GM23338 (cell line): ENCODE measurements at places on chromosomes 7 and 10. TPM values are rescaled to one million over a fixed set of nuclear protein-coding genes. Genes with fewer than 3 reads are reported as not detected.

The AGBL3 gene
- total RNA-seq: 3.2 and 4.5 TPM in 2 replicates

The POLR3A gene
- 35.5 and 37.2 TPM in 2 replicates for total RNA-seq

The SPDYE2B gene
- total RNA-seq: not detected in 2 replicates

The SLC13A1 gene
- not detected in 2 replicates for total RNA-seq

The SLC39A12 gene
- not detected in 2 replicates for total RNA-seq

The GATA3 gene
- not detected in 2 replicates for total RNA-seq

The TFEC gene
- 0.04 TPM in 1 of 2 replicates, not detected in the other for total RNA-seq

The TACC2 gene
- total RNA-seq: 24.2 and 35.9 TPM in 2 replicates

The STK32C gene
- total RNA-seq: 8.0 and 10.2 TPM in 2 replicates

The TWIST1 gene
- 0.12 and 0.24 TPM in 2 replicates for total RNA-seq

The ACHE gene
- total RNA-seq: 1.5 and 3.7 TPM in 2 replicates

The C10orf53 gene
- not detected in 2 replicates for total RNA-seq

The COL28A1 gene
- 0.27 and 0.31 TPM in 2 replicates for total RNA-seq

The FAM131B gene
- total RNA-seq: 28.8 and 30.2 TPM in 2 replicates

GRCh38 chr10:118908557-118909256 is 120.8 kb upstream of the NANOS1 start:
- no peak for DNase-seq
- H3K27ac ChIP-seq: no peak overlapping the region
- no peaks in the 10 kb centered on the region for H3K36me3 ChIP-seq
- H3K4me1 ChIP-seq: no peaks in the 10 kb centered on the region
- H3K27me3 ChIP-seq: no peaks in the 10 kb centered on the region

DNA sequence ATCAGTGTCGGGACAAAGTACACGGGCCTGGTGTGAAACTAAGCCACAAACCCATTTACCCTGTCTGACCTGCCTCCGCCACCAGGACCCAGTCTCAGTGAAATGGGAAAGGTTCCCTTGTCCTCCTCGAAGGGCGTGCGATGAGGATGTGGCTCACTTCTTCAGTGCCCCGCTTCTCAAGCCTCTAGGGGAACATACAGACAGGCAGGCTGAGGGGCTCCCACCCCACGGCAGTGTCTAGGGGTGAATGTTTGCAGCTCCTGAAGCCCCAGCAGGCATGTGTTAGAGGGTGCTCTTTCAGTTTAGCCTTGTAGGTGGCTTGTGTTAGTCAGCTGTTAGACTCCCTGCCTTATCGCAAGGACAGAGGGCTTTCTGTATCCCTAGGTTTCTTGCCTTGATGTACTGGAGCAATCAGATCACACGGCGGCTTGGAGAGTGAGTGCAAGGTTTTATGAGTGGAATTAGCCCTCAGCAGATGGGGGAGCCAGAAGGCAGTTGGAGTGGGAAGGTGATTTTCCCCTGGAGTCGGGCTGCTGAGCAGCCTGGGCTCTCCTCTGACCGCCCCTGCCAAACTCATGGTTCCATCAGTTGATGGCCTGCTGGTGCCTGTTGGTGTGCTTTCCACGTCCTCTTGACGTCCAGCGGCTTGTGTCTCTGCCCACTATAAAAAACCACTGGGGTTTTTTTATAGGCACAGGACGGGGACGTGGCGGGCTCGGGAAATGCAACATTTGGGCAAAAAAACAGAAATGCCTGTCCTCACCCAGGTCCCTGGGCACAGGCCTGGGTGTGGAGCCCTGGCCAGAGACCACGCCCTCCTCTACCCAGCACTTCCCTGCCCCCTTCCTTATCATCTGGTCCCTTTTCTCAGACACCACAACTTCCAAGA is 759 bp downstream of the NUDT1 start:
- peak overlapping the region; percentile 5; the same call in 1 of the 2 replicates for H3K27ac ChIP-seq
- H3K27me3 ChIP-seq: no peaks in the 10 kb centered on the region
- peak overlapping the region; percentile 94 for H3K4me3 ChIP-seq
- peaks cover 16% of the 10 kb centered on the region for H3K4me1 ChIP-seq
- H3K36me3 ChIP-seq: peaks cover 8% of the 10 kb centered on the region

- H3K4me1 ChIP-seq: no peaks in the 10 kb centered on the region
- no peak overlapping the region for H3K4me3 ChIP-seq
- no peaks in the 10 kb centered on the region for H3K36me3 ChIP-seq
- no peaks in the 10 kb centered on the region for H3K27me3 ChIP-seq
Measured at GRCh38 chr10:108421266-108421665, 1256.8 kb upstream of the SORCS1 start.

DNA sequence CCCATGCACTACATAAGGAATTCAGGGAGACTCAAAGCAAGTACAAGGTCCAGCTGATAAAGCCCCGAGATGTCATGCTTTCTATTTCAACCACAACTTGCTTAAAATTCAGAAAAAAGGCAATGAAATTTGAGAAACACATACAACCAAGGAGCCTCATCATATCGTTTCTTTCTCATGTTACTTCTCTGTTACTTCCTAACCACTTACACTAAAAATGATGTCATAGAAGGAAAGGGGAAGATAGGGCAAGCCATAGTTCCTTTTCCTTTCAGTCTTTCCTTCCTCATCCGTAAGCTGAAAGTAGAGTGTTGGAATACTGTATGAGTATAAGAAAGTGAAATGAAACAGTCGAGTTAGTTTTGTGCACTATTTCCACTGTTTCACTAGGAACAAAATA is 27.9 kb upstream of the CDK14 start:
- H3K4me3 ChIP-seq: no peak overlapping the region
- H3K27ac ChIP-seq: no peak overlapping the region
- H3K27me3 ChIP-seq: no peaks in the 10 kb centered on the region
- H3K4me1 ChIP-seq: no peaks in the 10 kb centered on the region
- DNase-seq: no peak
- no peaks in the 10 kb centered on the region for H3K36me3 ChIP-seq

DNA sequence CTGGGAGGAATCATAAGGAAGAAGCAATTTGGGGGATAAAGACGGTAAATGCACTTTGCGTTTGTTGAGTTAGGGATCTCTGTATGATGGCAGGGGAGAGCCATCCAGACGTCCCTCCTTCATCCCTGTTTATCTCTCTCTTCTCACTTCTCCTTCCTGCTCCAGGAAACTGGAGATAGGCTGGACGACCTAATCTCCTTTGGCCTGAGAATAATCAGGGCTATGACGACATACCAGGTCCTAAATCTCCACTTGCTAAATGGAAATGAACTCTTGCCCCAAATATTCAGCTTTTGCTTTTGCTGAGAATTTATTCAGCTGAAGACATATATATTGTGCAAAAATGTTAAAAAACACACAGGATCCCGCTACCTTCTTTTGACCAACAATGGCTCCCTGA is 182.9 kb upstream of the INHBA start:
- no peaks in the 10 kb centered on the region for H3K27me3 ChIP-seq
- no peak overlapping the region for H3K4me3 ChIP-seq
- no peak for DNase-seq
- H3K36me3 ChIP-seq: no peaks in the 10 kb centered on the region; the same call in 1 of the 2 replicates
- no peaks in the 10 kb centered on the region for H3K4me1 ChIP-seq

DNA sequence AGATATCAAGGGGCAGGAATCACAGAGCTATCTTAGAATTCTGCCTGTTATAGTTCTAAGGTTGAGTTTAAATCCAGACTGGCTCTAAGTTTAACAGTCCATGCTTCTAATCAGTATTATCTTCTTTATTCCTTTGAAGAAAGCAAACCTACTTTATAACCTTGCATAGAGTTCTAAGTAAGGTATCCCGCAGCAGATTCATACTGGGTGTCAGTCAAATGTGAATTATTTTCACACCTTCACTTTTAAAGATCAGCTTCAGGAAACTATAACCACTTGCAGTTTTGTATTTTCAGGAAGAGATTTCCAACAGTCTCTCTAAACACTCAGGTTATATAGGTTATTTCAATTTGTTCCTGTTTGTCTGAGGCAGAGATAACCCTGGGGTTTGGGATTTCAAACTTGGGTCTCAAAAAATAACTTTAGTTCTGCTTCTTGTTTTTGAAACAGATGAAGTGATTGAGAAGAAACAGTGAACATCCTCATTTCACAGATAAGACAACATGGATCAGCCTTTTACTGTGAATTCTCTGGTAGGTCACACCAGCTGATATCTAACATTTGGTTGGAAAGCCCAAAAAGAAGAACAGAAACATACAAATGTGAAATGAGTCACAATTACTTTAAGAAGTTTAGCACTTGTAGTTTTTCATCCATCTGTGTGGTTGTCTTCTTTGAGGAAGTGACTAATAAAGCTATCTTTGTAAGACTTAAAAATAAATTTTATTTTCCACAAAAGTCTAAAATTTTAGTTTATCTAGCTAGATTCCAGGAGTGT is 21.4 kb downstream of the STAMBPL1 start:
- DNase-seq: no peak
- H3K27me3 ChIP-seq: no peaks in the 10 kb centered on the region
- H3K4me3 ChIP-seq: no peak overlapping the region
- H3K4me1 ChIP-seq: no peaks in the 10 kb centered on the region
- no peak overlapping the region for H3K27ac ChIP-seq
- H3K36me3 ChIP-seq: no peaks in the 10 kb centered on the region

DNA sequence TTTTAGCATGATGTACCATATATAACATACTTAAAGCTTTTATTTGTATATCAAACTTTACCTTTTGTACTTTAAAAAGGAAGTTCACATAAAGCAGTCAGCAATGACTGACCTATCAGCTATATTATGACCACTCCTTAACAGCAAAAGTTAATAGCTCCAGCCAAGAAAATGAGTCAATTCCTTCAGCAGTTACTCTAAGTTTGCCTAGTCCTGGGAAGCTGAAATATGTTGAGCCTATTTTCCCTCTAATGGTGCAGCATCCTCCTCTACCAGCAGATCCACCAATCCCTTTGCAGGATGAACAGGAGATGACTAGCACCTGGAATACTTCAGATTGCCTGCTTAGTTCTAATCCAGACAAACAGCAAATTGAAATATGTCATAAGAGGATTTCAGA is 64.2 kb downstream of the CUL2 start:
- no peak overlapping the region for H3K27ac ChIP-seq
- H3K4me3 ChIP-seq: no peak overlapping the region
- DNase-seq: no peak
- no peaks in the 10 kb centered on the region for H3K27me3 ChIP-seq
- H3K36me3 ChIP-seq: peaks cover 13% of the 10 kb centered on the region

DNA sequence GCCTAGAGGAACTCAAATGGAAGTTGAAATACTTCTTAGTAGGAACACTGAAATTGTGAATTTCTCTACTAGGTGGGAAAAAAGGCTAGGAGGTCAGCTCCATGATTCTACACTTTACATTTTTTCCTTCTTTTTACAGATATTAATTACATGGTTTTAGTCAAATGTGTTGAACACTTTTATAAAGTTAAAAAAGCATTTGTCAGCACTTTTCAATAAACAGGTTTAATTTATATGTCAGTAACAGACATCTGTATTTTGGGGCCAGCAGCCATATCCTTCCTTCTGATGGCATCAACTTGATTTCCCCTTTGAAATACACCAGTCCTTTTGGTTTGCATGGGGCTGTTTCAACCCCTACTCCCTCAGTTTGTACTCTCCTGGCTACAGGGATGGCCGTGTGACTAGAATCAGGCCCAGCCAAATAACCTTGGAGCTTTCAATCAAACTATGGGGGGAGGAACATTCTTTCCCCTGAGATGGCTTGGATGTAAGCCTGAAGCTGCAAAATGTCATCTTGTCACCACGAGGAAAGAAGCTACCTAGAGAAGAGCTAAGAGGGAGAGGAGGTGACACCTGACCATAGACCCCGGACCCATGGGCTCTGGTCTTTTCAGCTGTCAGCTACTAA is 171.0 kb upstream of the NEBL start:
- no peak overlapping the region for H3K27ac ChIP-seq
- DNase-seq: no peak
- H3K4me3 ChIP-seq: no peak overlapping the region
- no peaks in the 10 kb centered on the region for H3K27me3 ChIP-seq
- 0 out of 2 replicates have a peak, but pooled peaks cover 2% of the 10 kb centered on the region for H3K4me1 ChIP-seq

GRCh38 chr7:143015926-143016490 is 10.9 kb downstream of the OR9A2 start:
- no peaks in the 10 kb centered on the region for H3K36me3 ChIP-seq
- no peak overlapping the region for H3K4me3 ChIP-seq
- H3K4me1 ChIP-seq: no peaks in the 10 kb centered on the region

- no peak for DNase-seq
- H3K4me3 ChIP-seq: no peak overlapping the region
- no peaks in the 10 kb centered on the region for H3K36me3 ChIP-seq
- H3K4me1 ChIP-seq: no peaks in the 10 kb centered on the region
- no peak overlapping the region for H3K27ac ChIP-seq
Measured at GRCh38 chr7:41114131-41114530, 588.8 kb downstream of the INHBA start.

DNA sequence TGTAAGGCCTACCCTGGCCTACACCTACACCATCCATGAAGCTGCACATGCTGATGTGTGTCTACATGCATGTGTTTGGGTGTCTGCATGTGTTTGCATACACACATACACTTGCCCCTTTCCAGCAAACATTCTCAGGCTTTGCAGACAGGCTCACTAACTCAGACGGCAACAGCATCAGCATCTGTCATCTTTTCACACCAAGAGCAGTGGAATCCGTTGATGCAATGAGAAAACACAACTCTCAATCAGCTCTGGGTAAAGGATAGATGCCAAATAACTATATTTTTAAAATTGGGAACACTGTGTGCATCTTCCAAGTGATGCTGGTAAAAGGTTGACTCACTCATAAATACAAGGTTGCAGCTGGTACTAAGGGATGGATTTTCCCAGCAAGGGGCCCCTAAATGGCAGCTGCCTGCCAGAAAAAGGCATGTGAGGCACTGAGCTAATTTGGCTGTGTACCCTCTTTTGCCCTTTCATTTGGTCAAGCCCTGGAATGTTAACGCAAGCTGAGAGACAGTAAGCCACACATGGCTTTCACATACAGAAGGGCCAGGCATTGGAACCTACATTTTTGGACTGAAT is 296.3 kb upstream of the NPSR1 start:
- H3K4me1 ChIP-seq: peaks cover 5% of the 10 kb centered on the region; the same call in 1 of the 2 replicates
- no peak overlapping the region for H3K27ac ChIP-seq
- no peaks in the 10 kb centered on the region for H3K36me3 ChIP-seq

- no peaks in the 10 kb centered on the region for H3K36me3 ChIP-seq
- H3K4me1 ChIP-seq: no peaks in the 10 kb centered on the region
- no peaks in the 10 kb centered on the region for H3K27me3 ChIP-seq
Measured at GRCh38 chr7:94060752-94061151, 56.6 kb upstream of the BET1 start.

- no peaks in the 10 kb centered on the region for H3K36me3 ChIP-seq
- H3K27me3 ChIP-seq: no peaks in the 10 kb centered on the region
- H3K4me1 ChIP-seq: no peaks in the 10 kb centered on the region
- no peak for DNase-seq
- H3K4me3 ChIP-seq: no peak overlapping the region
Measured at GRCh38 chr7:79436378-79436777, 17.1 kb downstream of the MAGI2 start.

GRCh38 chr7:135856356-135857144 is 107.9 kb upstream of the FAM180A start:
- H3K4me3 ChIP-seq: no peak overlapping the region
- peaks cover 10% of the 10 kb centered on the region for H3K4me1 ChIP-seq
- no peak overlapping the region for H3K27ac ChIP-seq
- no peaks in the 10 kb centered on the region for H3K27me3 ChIP-seq
- no peak for DNase-seq

GRCh38 chr10:94069884-94070283 is 76.2 kb downstream of the PLCE1 start:
- no peaks in the 10 kb centered on the region for H3K27me3 ChIP-seq
- DNase-seq: no peak
- no peaks in the 10 kb centered on the region for H3K4me1 ChIP-seq
